ENCODE measurements at places on chromosomes 16 and 17.

- DNase-seq = no peak
Measured at GRCh38 chr16:12535535-12536411, 267.9 kb downstream of the CPPED1 start.

- no peak for DNase-seq
Measured at GRCh38 chr16:3954411-3954921, 74.0 kb upstream of the CREBBP start.

DNA sequence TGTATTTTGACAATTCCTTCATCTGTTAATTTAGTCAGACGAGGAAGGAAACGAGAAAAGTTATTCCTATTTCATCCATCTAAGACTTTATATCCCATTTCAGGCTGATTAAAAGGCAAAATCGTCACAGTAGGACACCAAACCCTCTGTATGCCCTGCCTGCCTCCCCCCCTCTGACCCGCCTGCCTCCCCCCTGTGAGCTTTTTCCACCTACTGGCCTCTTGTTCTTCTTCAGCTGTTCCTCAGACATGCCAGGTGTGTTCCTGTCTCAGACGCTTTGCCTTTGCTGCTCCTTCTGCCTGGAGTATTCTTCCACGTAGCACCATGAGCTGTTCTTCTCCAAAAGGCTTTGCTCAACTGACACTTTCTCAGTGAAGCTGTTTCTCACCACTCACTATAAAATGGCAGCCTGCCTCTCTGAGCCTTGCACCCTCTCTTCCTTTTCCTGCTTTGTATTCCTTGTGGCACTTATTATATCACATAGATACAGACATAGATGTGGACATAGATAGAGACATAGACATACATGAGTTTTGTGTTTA is 723.4 kb downstream of the MAF start:
- no peak for DNase-seq

GRCh38 chr17:49564638-49565037 is 11.0 kb upstream of the NXPH3 start:
- no peak for DNase-seq

DNA sequence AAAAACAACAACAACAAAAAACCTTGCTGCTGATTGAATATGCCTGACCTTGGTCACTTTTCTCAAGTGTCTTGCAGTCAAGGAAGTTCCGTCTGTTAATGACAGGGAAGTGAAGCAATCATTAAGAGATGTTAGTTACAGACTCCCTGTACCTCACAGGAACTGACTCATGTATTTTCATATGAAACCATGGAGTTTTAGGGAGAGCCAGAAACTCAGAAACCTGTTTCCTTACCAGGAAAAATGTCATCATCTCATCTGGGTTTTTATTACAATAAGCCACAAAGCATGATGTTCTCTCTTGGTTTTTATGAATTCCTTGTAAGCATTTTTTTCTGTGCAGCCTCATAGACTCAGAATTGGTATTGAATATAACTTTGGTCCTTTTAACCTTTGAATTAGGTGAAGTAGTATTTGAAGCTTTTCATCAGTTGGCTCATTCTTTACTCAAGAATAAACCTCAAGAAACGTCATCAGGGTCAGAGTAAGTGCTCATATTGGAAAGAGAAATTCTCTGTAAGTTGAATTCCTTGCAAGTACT is 10.3 kb downstream of the LYRM1 start:
- DNase-seq = no peak

- DNase-seq = no peak
Measured at GRCh38 chr17:19958023-19958422, 19.6 kb downstream of the AKAP10 start.

DNA sequence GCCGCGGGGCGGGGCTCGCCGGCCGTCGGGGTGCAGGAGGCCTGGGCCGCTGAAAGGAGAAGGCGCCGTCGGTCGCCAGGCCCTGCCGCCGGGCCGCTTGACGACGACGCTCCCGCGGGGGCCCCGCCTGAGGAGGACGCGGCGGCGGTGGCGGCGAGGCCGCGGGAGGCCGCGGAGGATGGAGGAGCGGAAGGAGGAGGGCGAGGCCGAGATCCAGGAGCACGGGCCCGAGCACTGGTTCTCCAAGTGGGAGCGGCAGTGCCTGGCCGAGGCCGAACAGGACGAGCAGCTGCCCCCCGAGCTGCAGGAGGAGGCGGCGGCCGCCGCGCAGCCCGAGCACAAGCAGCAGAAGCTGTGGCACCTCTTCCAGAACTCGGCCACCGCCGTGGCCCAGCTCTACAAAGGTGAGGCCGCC is 430 bp downstream of the HAPSTR1 start:
- no peak for DNase-seq

DNA sequence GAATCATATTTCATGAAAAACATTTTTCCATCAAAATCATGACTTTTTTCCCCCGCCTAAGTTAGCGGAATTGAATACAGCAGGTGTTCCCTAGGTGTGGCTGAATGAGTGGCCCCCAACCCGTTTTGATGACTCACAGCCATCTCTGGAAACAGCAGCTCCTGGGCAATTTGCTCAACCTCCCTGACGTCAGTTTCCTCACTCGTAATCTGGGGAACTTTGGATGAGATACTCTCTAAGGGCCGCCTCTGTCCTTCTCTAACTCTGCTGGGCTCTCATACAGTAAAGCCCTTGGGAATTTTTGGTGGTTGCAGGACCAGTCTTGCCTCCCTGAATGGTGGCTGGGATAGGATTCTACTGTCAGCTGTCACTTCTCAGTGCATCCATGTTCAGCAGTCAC is 11.6 kb upstream of the NTN1 start:
- no peak for DNase-seq

DNA sequence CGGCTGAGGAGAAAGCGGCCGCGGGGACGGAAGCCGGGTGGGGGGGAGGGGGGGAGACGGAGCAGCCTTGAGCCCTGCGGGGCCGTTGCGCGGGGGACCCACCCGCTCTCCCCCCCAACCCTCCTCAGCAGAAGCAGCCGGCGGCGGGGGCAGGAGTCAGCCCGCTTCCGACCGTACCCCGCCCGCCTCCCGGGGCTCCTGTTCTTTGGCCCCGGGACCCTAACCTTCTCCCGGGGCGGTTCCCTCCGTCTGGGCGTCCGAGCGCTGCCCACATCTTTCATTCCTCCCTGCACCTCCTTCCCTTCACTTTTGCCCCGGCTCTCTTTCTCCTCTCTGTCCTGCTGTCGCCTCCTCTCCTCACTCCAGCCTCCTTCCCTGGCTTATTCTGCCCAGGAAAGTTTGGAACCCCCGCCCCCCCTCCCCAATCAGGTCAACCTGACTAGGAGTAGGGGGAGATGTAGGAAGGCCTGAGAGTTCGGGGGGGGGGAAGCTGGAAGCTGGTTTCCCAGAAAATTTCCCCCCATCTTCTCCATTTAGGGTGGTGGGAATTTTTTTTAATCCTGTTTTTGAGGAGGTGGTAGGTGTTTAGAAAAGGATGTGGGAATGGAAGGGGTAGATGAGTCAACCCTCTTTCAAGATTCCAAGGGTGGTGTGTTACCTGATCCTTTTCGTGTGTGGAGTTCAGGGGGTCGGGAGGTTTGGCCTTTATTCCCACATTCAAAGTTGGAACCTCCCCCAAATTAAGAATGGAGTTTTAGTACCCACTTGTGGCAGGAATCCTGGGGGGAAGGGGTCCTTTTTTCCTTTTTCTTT is 427 bp upstream of the NLK start:
- DNase-seq = no peak

Data from germinal center (tissue), 1 donor.